Daoy (cell line): ENCODE measurements at places on chromosomes 3 and 15. TPM values are rescaled to one million over a fixed set of nuclear protein-coding genes. Genes with fewer than 3 reads are reported as not detected.

DNA sequence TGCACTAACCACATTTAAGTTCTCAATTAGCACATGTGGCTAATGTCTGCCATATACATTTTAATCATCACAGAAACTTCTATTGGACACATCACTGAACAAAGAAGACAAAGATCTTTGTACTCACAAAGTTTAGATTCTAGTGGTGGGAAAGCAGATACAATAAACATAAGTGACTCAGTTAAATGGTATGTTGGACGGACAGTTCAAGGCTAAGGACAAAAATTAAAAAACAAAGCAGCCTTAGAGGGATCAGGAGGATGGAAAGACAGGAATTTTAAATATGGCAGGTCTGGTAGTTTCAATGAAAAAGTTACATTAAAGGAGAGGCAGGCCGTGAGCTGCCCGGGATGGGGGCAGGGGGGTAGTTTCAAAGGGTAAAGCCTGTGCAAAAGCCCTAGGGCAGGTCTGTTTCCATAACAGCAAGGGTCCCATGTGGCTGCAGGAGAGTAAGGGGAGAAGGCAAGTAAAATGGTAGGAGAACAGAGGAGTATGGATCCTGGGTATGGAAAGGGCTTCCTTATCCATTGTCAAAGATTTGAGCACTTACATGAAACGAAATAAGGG lies 220.7 kb downstream of the FHIT start:
- DNase-seq, result no peak

GRCh38 chr3:128578346-128578745 lies 72.3 kb downstream of the RPN1 start:
- DNase-seq, result no peak

SLC2A2 gene
- total RNA-seq, result not detected in 2 replicates

DNA sequence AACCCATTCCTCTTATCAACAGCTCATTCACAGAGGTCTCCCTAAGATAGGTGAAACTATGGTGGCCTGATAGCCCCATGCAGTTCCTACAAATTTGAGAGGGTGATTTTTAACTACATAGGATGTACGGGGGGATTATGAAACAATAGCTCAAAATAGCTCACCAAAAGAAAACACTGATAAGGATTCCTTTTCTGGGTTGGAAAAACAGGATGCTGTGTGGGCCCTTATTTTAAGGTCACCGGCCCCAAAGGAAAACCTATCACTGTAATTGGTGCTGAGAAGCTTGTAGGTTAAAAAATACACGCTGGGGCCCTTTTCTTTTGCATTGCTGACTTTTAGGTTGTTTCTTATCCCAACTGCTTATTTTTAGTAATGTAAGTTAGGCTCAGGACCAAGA lies 627.4 kb downstream of the MAGI1 start:
- no peak for DNase-seq

DNA sequence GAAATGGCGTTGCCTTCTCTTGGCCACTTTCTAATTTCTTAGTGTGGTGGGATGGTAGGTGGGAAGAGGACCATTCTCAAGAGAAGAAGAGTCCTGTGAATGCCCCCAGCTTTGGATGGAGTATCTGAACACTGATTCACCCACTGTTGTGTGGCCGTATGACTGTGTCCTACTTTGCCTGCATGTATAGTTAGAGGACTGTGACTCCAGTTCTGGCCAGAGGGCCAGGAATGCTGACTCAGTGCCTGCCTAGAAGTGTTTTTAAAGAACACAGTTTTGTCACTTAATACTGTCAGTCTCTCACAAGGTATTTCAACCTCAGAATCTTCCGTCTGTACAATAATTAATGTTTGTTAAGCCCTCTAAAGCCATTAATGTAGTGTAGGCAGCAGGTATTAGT lies 2.1 kb downstream of the SEC61A1 start:
- peak; percentile 28 for DNase-seq

DNA sequence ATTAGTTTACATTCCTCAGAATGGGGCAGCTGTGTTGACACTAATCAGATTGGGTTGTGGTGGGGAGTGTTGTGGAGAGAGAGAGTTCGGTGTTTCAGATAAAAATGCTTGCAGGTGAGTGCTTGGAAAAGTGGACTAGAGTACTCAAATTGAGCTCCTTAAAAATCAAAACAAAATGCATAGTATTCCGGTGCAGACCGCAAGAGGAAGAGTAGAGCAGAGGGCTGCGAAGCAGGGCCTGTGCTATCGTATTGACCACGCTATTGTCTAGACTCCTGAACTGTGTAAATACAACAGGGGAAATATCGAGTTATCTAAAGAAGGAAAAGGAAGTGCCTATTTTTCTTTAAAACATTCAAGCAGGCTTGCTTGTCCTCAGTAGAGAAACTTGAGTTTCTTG lies 159.5 kb downstream of the TP63 start:
- no peak for DNase-seq

DNA sequence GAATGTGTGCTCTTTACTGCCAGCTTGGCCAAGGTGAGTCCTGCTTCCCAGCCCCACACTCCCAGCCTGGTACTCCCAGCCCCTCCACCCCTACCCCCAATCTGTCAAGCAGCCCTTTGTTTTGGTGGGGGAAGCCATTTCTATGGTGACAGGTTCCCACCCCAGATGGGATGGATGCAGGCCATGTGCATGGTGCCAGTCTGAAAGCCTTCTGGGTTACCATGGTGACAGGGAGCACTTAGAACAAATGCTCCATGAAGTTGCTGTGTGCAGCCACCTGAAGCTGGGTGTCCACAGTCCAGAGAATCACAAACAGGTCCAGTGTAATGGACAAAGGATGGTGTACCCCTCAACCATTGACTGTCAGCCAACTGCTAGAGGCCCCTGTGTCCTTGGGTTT lies 19.1 kb upstream of the VILL start:
- DNase-seq, result no peak

DNA sequence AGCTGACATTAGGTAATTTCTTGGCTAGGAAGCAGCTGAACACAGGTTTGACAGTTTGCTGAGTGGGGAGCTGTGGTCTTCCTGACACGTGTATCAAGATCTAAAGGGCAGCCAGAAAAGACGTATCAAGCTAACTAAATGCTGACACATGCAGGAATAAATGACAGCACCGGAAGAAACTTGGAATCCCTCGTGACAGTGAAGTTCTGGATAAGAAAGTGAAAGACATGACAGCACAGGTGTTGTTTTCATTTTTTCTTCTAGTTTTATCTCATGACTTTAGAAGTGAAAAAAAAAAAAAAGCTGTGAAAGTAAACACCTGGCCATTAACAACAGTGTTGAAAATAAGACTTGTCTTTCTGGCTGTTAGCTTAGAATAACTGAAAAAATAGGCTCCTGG lies 48.7 kb downstream of the FGF7 start:
- DNase-seq, result no peak

IL20RB gene
- 1.3 and 1.5 TPM in 2 replicates for total RNA-seq

- DNase-seq, result no peak
Measured at GRCh38 chr3:32208447-32208846, 30.0 kb upstream of the CMTM8 start.

- peak; percentile 11 for DNase-seq
Measured at GRCh38 chr3:39290255-39290654, 10.4 kb upstream of the CX3CR1 start.

DNA sequence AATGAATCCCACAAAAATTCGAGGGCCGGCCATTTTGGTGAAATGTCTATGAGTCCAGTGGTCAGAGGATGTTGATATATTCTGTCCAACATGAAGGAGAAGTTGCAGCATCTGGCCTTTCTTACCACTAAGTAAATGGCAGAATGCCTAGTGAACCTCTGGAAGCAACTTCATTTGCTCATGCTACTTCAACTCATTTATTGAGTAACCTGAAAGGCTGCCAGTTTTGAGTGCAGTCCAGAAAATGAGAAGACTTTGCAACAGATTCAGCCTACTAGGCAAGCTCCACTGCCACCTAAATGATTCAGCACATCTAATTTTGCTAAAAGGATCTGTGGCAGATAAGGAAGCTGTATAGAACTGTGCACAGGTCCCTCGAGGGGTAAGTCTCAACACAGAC lies 265.0 kb downstream of the OPA1 start:
- DNase-seq, result no peak

SLC22A13 gene
- total RNA-seq, result 0.91 TPM in 1 of 2 replicates, not detected in the other

- DNase-seq, result no peak
Measured at GRCh38 chr15:99441871-99442251, 123.9 kb upstream of the MEF2A start.

GRCh38 chr3:10950476-10951294 lies 41.9 kb upstream of the SLC6A1 start:
- DNase-seq, result peak; percentile 37

DNA sequence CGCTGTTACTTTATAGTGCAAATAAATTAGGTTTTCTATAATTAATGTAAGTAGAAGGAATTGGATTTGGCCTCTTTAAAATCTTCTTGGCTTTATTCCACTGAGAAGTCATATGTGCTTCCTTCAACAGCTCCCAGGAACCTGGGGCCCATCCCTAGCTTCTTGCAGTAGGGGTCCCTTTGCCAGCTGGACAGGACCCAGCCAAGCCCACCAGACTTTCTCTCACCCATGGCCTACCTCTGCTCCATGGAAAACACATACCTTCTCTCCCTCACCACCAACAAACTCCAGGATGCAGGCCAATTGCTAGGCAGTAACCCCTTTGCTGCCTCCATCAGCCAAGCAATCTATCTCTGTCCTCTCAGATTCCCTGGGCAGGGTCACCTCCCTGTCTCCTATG lies 84.0 kb downstream of the RSL24D1 start:
- DNase-seq, result no peak

GRCh38 chr3:76035117-76035516 lies 249.8 kb upstream of the ZNF717 start:
- no peak for DNase-seq

- DNase-seq, result no peak
Measured at GRCh38 chr15:64630396-64631107, 144.8 kb downstream of the RBPMS2 start.

DNA sequence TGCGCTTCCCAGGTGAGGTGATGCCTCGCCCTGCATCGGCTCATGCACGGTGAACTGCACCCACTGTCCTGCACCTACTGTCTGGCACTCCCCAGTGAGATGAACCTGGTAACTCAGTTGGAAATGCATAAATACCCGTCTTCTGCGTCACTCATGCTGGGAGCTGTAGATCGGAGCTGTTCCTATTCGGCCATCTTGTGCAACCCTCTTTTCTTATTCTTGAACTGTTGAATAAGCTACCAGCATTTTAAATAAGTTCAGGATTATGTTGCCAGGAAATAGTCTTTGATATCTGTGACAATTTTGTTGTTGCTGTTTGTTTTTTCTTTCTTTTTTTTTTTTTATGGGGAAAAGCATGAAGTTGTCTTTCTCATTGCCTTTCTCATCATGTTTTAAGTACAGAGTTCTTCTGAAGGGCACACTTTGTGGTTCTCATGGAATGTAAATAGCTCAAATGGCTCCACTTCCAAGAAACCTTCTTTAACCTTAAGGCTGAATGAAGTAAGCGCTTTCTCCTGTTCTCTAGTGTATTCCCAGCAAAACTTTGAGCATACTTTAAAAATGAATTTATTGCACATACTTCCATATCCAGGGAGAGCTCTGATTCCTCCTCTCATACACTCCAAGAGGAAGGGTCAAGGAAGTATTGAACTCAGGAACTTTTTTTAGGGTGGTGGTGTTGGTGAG lies 468.0 kb upstream of the TBL1XR1 start:
- no peak for DNase-seq

SRGAP3 gene
- 1.9 and 5.0 TPM in 2 replicates for total RNA-seq

DPPA2 gene
- 0.34 and 0.68 TPM in 2 replicates for total RNA-seq

- DNase-seq, result no peak
Measured at GRCh38 chr3:28265641-28266040, 24.2 kb downstream of the CMC1 start.

IMPDH2 gene
- 180 and 202 TPM in 2 replicates for total RNA-seq

FILIP1L gene
- 26.5 and 29.0 TPM in 2 replicates for total RNA-seq

DNA sequence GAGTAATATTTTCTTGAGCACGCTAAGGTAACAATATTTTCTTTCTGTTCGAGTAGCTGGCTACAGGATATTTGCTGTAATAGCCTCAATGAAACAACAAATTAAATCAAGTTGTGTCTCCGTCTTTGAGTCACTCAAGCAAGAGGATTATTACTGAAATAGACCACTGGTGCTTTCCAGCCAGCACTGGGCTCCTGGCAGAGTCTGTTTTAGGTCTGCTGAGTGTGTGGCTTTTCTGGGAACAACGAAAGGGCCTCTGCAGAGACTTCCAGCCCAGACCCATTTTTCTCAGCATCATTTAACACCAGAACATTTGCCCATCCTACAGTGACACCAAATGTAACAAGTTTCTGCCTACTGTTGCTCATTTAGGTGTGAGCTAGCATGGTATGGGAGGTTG lies 652.9 kb downstream of the MAGI1 start:
- no peak for DNase-seq

GRCh38 chr3:71684757-71685386 lies 40.3 kb downstream of the EIF4E3 start:
- peak; percentile 54 for DNase-seq

- no peak for DNase-seq
Measured at GRCh38 chr3:61524933-61525332, 36.4 kb upstream of the PTPRG start.

NOX5 gene
- total RNA-seq, result not detected in 2 replicates

GRCh38 chr3:116770815-116771450 lies 61.4 kb downstream of the TUSC7 start:
- DNase-seq, result peak; percentile 62

DNA sequence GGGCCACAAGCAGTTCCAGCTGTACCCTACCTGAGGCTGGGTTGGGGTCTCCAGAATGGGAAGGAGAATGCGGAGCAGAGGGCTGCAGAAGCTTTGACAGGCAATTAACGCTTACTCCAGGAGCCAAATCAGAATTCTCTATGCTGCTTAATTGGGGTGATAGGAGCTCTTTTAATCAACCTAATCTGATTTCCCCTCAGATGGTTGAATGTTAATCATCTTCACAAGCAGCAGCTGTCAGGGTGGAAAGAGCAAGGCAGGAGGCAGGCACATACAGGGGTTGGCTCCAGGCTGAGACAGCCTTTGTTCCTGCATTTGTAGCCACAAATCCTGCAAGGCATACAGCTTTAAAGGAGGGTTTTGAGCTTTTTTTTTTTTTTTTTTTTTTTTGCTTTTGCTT lies 2.6 kb downstream of the CILP start:
- no peak for DNase-seq

- DNase-seq, result no peak
Measured at GRCh38 chr3:71722693-71723092, 2.5 kb downstream of the EIF4E3 start.
